ENCODE measurements at places on chromosomes 16 and 17.

- peak; percentile 83 for DNase-seq
Observed at GRCh38 chr16:10964039-10964890, 19.9 kb downstream of the CLEC16A start.

- peak; percentile 28 for DNase-seq
Observed at GRCh38 chr17:10772425-10773380, 31.2 kb downstream of the TMEM238L start.

DNA sequence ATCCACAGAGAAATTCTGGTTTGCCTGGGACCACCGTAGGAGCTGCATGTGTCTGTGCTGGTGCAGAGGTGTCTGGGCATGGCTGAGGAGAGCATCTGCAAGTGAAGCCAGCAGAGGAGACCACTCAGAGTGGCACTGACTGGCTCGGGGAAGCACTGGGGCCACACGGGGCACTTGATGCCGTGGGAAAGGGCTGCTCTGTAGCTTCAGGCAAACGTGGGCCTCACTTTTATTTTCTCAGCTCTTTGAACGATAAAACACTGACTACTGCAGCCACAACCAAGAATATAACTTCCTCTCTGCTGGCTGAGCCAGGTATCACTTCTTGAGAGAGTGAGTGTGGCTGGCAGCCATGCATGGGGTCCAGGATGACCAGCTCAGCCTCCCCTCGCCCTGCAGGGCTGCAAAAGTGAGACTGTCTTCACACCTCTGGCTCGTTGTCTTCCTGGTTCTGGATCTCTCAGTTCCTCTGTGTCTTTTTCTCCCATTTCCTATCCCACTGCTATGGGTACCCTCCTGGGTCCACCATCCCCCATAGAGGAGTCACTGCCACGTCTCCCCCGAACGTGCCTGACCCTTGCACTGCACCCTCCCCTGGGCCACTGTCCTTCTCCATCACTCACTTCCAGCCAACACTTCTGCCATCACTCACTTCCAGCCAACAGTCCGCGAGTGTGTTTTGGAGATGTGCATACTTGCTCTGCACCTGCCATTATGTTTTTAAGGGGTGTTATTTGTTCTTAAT lies 201.4 kb upstream of the CHMP6 start:
- DNase-seq = no peak

DNA sequence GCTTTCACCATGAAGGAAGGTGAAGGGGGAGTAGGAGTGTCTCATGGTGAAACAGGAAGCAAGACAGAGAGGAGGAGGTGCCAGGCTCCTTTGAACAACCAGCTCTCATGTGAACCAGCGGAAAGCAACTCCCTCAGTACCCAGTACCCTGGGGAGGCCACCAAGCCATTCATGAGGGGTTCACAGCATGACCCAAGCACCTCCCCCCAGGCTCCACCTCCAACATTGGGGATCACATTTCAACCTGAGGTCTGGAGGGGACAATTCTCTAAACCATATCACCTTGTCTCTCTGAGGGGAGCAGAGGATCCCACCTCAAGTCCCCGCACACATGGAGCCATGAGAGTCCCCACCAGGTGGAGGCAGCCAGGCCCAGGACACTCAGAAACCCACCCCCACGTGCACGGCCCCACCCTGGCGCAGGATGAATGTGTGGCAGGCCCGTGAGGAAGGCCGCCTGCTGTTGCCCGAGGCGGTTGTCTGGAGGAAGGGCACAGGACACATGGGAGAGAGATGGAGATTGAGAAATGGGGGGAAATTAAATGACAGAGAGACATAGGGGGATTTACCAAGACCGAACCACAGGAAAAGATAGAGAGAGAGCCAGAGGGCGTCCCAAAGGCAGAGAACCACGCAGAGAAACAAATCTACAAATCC lies 85.9 kb downstream of the TMEM132E start:
- no peak for DNase-seq

DNA sequence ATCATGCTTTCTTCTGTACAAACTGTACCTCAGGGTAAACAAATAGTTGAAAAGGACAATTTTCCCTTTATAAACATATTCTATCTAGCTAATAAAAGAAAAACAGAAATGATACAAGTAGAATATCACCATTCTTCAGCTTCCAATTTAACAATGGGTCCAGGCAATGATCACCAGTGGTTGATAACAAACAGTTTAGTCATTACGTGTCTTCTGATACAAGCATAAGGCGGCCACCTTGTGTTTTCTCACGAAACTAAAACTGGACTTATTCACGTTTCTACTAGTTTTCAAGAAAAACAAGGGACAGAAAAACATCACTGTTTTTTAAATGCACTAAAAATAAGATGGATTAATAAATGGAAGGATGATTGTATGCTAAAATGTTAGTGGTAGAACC lies 58.3 kb downstream of the STH start:
- DNase-seq = no peak

- DNase-seq = no peak
Observed at GRCh38 chr17:16243385-16243784, 26.4 kb downstream of the PIGL start.

- DNase-seq = no peak
Observed at GRCh38 chr17:73223626-73224230, 30.9 kb downstream of the COG1 start.

GRCh38 chr17:52827526-52827925 lies 669.0 kb upstream of the CA10 start:
- DNase-seq = no peak

DNA sequence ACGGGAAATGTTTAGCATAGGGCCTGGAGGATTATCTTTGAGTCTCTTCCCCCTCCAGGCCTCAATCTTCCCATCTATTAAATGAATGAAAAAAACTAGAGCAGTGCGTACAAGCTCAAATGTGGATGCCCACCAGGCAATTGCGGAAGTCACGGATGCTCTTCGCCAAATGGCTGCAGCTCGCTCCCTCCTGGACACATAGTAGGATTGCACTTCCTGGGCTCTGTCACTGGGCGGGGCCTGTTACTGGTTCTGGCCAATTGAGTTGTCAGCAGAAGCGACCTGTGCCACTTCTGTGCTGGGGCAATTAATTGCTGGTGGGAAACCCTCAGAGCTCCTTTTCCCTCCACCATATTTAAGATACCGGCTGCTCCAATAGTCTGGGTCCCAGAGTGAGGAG lies 168.2 kb upstream of the IRX6 start:
- no peak for DNase-seq
